ENCODE measurements at places on chromosomes 16 and 17.

- DNase-seq: no peak
Measured at GRCh38 chr16:66469291-66469946, 42.3 kb downstream of the BEAN1 start.

DNA sequence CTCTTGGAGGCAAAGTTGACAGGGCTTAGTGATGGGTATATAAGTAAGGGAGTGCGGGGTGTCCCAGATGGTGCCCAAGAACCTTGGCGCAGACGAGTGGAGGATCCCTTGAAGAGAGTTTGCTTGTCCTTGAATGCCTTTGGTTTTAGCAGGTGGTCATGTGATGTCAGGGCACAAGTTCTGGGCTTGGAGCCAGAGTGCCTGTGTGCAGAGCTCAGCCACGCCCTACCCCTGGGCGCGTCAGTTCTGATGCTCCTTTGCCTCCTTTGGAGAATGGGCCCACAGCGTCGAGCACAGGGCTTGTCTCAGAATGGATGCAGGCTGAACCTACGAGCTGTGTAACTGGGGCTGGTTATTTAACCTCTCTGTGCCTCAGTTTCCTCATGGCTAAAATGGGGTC is 412.2 kb upstream of the EEF2KMT start:
- DNase-seq: no peak

GRCh38 chr17:74078363-74078941 is 125.0 kb upstream of the RPL38 start:
- DNase-seq: no peak

- no peak for DNase-seq
Measured at GRCh38 chr17:50686494-50687199, 21.1 kb downstream of the ANKRD40 start.

DNA sequence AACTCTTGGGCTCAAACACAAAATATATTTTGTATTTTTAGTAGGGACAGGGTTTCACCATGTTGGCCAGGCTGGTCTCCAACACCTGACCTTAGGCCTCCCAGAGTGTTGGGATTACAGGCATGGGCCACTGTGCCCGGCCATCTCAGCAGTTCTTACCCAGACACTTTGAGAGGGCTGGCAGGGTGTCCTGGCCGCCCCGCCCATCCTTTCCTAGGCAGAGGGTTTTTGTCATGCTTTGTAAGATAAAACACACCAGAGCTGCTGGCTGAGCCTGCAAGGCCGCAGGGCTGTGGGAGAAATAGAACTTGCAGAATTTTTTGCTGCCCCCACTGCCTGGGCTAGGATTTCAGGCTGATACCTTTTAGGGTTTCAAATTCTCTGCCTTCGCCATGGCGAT is 8.7 kb downstream of the PPL start:
- no peak for DNase-seq

DNA sequence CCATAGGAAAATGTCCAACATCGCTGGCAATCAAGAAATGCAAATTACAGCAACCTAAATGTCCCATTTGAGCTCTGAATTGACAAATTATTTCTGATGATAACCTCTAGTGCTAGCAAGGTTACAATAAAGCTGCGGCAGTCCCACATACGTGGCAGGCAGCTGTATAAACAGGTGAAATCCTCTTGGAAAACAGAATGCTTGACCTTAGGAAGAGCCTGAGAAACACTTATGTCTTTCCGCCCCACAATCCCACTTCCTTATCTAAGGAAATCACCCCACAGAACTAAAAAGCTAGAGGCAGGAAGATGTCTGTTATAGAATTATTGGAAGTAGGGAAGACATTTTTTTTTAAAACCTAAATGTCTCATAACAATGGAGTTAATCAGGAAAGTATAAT is 154.3 kb downstream of the KATNIP start:
- no peak for DNase-seq

- DNase-seq: no peak
Measured at GRCh38 chr17:8018436-8018835, 16.0 kb downstream of the GUCY2D start.

- no peak for DNase-seq
Measured at GRCh38 chr17:61713035-61713434, 122.0 kb upstream of the NACA2 start.

GRCh38 chr16:89000207-89000959 is 23.4 kb upstream of the CBFA2T3 start:
- DNase-seq: no peak
